ENCODE measurements at places on chromosomes 7 and 10.

- DNase-seq = no peak
Observed at GRCh38 chr7:153100691-153101237, 341.2 kb downstream of the ACTR3B start.

- no peak for DNase-seq
Observed at GRCh38 chr10:128322950-128323349, 196.7 kb upstream of the MKI67 start.

- DNase-seq = no peak
Observed at GRCh38 chr7:123768493-123768892, 19.7 kb upstream of the WASL start.

DNA sequence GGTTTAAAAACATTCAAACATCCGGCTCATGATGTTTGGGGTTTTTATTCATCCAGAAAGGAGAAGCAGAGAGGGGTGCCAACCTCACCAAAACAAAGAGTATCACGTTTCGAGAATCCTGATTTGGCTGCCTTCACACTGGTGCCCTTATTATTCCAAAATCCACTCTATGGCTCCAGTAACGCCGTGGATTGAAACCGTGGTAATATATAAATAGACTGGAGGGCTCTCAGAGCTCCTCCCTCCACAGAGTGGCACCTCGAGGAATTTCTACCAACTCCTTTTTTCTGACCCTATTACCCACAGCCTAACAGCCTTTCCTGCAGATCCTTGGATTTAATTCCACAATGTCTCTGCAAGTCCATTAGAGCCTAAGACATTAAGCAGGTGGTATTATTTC lies 353.6 kb downstream of the CRPPA start:
- no peak for DNase-seq

DNA sequence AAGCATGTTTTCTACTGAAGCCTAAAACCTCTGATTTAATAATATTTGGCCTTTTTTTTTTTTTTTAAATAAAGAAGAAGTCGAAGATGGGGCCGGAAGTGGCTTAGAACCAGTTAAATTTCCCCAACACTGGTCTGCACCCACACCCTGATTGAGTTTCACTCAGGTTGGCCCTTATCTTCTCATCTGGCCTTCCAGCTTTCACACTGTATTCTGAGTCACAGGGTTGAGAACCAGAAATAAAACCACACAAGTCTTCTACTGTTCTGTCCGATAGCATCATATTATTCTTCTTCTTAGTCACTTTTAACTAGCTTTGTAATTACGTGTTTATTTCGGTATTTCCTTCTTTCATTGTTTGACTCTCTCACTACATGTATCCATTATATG lies 9.9 kb downstream of the ZNF365 start:
- no peak for DNase-seq

DNA sequence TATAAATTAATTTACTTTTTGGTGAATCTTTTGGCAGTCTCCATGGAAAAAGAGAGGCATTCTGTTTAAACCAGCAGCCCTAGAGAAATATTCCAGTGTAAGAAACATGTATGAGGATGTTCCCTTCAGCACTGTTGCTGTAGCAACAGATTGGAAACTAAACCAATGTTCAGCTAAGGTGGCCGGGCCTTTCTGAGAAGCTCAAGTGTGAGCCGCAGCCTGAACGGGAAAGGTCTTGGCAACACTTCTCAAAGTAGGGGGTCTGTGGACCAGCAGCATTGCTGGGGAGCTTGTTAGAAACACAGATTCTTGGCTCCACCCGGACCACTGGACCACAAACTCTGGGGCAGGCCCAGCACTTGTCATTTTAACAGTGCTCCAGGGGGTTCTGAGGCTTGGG lies 36.2 kb downstream of the RAMP3 start:
- DNase-seq = peak; percentile 36

- DNase-seq = no peak
Observed at GRCh38 chr10:83542774-83543411, 596.4 kb upstream of the GHITM start.

GRCh38 chr7:63233881-63234280 lies 764.8 kb upstream of the ZNF722 start:
- DNase-seq = no peak

- DNase-seq = no peak
Observed at GRCh38 chr7:50085344-50085743, 7.7 kb downstream of the ZPBP start.

DNA sequence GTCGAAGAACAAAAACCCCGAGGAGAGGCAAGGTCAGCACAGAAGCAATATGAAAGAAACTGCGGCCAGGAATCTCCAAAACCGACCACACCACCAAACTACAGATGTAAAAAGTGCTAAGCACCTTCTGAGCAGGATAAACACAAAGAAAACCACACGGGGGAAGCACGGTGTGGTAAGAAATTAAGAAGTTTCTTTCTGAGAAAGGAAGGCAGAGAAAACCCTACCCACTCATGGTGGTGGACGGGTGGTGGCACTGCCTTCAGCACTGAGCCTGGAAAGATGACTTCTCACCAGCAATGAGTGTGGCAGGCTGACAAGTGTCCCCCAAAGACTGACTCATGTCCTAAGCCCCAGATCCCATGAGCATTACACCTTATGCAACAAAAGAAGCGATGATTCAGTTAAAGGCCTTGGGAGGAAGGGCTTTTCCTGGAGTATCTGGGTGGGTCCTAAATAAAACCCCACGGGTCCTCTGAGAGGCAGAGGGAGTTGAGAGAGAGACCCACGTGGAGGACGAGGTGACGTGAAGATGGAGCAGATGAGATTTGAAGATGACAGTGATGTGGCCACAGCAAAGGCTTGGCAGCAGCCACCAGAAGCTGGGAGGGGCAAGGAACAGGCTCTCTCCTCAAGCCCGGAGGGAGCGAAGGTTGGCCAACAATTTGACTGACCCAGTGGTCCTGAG lies 124.9 kb downstream of the DLG5 start:
- no peak for DNase-seq

- no peak for DNase-seq
Observed at GRCh38 chr10:12252882-12253546, 57.0 kb downstream of the CDC123 start.

GRCh38 chr7:17599733-17600339 lies 301.4 kb downstream of the AHR start:
- no peak for DNase-seq

DNA sequence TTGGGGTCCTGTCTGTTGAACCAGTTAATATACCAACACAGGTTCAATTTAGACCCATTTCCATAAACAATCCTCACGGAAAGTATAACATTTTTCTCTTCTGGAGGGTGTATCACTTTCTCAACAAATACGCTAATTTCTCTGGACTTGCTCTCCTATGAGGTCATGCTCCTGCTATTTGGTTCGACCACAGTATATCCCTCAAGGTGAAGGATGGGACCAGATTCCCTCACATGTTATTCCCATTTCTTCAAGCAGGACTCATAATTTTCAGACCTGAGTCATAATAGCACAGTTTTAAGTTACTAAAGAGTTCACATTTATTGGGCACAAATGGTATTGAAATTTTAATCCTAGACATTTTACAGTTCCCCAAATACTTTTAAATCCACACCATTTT lies 57.2 kb downstream of the ADAM12 start:
- DNase-seq = no peak

DNA sequence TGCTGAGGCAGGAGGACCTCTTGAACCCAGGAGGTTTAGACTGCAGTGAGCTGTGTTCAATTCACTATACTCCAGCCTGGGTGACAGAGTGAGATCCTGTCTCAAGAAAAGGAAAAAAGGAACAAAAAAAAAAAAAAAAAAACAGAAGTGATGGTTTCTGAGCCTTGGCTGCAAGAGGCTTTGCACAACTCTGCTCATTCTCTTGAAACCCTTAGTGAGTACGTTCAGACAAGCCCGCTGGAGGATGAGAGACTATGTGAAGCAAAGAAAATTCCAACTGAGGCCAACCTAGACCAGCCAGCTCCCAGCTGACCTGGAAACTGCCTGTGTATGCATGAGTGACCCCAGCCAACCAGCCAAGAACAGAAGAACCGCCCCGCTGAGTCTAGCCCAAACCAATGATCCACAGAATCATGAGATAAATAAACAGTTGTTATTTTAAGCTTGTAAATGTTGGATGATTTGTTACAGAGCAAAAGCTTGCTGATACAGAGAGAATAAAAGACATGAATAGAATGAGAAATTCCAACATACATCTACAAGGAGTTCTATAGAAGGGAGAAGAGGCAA lies 50.6 kb upstream of the FZD9 start:
- DNase-seq = no peak

DNA sequence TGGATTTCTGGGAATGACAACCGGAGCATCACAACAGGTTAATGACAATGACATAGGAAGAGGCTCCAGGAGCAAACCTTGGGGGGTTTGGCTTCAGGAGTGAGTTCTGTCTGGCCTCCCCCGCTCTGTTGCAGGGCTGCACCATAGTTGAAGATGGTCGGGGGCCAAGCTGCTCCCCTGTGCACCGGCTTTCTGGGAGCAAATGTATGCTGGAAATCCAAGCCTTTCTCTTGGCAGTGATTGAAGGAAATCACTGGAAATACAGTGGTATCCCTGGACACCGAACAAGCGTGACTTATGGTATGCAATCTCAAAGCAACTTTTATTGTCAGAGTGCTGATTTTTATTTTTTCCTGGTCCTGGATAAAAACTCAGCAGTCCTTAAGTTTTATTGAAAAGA lies 251.9 kb upstream of the ZNF32 start:
- DNase-seq = no peak

DNA sequence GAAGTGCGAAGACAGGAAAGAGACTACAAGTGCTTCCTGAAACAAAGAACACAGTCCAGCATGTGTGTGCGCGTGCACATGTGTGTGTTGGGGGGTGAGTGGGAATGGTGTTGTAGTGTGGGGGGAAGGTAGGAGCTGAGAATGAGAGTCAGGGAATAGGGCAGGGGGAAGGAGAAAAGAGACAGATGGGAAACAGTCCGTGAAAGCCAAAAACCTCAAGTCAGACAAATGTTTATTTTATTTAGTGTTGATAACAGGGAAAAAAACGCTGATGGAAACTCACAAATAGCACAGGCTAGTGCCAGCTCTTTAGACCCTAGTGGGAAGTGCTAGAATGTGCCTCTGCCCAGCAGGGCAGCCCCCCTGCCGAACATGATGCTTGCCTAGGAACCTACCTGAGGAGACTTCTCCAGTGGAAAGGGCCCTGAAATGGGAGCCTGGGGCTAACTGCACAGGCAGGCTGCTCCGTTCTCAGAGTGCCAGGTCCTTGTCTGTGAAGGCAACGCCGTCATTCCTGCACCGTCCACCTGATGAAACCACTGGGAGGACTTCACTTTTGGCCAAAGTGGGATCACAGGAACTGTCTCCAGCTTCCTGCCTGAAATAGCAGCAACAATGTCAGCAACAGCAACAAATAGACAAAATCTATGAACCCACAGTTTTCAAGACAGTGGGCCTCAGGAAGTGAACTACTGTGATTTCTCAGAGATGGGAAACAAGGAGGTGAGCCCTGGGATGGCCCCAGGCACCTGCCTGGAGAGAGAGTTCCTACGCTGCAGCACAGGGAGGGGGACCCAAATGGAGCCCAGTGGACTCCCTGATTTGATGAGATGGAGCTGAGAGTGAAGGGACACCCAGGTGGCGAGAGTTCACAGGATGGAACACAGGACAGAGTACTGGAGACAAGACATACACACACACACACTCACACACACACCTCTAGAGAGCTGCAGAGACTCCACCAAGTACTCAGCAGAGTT lies 379.7 kb downstream of the RPS24 start:
- DNase-seq = peak; percentile 34

- no peak for DNase-seq
Observed at GRCh38 chr10:18216482-18216881, 76.3 kb downstream of the CACNB2 start.

- no peak for DNase-seq
Observed at GRCh38 chr7:131365838-131366237, 38.2 kb downstream of the MKLN1 start.

GRCh38 chr7:15459018-15459615 lies 102.7 kb downstream of the AGMO start:
- no peak for DNase-seq

DNA sequence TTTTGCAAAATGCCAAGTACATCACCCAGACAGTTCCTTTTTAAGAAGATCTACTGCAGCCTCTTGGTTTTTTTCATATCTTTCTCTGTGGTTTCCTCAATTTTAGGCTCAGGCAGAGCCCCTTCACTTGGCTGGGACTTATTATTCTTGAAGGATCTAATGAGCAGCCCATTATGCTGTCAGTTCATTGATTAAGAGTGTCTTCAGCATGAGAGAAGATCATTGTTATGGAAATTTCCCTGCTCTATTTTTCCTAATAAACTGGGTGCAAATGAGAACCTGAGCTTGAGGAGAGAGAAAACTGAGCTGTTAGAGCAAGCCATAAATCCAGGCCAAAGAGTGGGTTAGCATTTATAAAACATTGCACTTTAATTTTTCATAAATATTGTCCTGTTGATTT lies 146.5 kb downstream of the SEC23IP start:
- no peak for DNase-seq

DNA sequence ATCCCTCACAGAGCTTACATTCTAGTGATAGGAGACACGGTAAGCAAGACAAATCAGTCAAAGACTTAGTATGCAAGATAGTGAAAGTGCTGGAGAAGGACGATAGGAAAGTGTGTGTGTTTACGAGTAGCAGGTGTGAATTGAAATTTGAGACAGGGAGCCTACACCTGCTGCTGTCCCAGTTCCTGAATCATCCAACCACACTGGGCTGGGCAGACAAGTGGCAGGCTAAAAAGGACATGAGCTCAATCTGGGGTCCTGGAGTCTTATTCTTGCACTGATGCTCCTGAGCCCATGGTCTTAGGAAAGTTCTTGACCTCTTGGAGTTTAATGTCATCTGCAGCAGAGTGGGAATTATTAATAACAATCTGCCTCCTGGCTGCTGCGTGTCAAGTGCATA lies 16.2 kb downstream of the RBP3 start:
- peak; percentile 18 for DNase-seq

DNA sequence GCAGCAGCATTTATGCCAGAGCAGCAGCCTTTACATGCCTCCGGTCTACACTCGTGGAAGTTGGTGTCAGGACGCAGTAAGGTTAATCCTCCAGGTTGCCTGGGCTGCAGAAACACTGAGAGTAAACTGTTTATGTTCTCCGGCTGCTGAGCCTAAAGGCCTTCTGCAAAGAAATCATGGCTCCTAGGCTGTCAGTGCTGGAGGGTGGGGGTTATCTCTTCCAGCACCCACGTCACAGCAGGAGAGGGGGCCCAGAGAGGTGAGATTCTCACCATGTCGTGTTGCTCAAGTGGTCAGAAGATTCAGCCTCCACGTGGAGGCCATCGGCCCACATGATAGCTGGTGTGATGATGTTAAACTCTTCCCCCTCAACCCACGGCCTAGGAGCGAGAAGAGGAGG lies 41.2 kb downstream of the COL13A1 start:
- no peak for DNase-seq

GRCh38 chr10:9656386-9656785 lies 1361.3 kb upstream of the CELF2 start:
- no peak for DNase-seq

- no peak for DNase-seq
Observed at GRCh38 chr7:3008386-3008785, 35.3 kb downstream of the CARD11 start.

GRCh38 chr10:31604096-31604495 lies 285.1 kb downstream of the ZEB1 start:
- peak; percentile 66 for DNase-seq

- DNase-seq = no peak
Observed at GRCh38 chr10:132455986-132456847, 59.2 kb downstream of the PWWP2B start.

- DNase-seq = no peak
Observed at GRCh38 chr10:2173327-2173726, 436.0 kb upstream of the ADARB2 start.
